WERI-Rb-1 (cell line): ENCODE measurements at places on chromosomes 3 and 15.
A peak's percentile ranks its signal among the peaks of the same experiment; 100 is the strongest.

DNA sequence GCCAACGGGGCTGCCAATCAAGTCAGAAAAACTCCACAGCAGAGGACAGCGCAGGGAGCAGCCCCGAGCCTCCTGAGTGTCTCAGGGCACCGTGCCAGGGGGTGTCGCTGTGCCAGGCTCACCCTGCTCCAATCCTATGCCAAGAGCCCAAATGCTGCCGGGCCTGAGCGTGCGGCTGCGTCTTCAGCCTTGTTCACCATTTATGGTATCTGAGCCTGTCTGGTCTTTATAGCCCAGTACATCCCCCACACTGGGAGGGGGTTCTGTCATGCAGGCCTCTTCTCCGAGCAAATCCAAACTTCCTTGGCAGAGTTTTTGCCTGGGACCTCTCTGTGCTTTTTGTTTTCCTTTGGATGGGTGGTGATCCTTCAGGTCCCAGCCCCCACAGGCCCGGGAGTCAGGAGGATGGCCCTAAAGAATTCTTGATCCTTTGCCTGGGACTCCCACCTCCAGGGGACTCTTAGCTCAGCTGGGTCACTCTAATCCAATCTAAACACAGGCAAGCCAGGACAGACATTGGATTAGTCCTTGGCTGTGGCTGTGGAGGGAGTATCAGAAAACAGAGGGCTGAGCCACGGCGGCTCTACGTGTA lies 135.1 kb upstream of the HACD2 start:
- peak; percentile 80 for DNase-seq

GRCh38 chr3:9779075-9779593 lies 9.4 kb upstream of the CAMK1 start:
- DNase-seq, result no peak

DNA sequence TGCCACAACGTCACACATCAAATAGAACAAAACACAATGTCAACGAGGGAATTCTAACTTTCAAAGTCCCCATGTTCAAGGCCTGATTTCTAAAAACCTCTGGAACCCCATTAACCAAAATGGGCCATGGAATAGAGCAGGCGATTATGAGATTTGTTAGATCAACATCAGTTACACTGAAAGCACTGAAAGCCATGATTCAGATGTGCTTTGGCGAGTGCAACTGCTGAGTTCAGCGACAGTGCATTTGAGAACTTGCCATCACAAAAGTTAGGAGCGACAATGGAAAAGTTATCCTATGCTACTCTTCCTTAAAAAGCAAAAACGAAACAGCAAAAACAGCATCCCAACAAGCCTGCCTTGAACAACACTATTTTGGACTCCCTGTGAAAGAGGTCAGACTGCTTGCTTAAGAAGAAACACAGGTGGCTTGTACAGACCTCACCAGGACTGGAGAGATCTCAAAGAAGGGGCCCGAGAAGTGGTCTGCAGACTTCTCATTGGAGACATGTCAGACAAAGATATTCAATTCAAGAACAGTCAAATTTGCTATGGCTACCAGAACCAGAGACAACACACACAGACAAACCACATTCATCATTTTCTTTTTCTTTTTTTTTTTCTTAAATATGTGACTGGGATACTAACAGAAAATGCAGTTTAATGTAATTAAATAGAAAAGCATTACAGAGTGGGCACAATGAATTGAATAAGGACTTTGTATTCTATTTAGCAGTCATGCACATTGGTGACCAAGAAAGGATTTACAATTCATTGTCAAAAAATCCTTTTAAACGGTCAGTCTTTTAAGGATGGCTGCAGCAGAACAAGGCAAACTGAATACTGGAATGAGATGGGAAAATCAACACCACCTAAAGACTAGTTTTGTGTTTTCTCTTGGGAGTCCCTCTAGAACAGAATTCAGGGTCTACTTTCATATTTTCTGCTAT lies 20.9 kb downstream of the UQCC5 start:
- no peak for DNase-seq

DNA sequence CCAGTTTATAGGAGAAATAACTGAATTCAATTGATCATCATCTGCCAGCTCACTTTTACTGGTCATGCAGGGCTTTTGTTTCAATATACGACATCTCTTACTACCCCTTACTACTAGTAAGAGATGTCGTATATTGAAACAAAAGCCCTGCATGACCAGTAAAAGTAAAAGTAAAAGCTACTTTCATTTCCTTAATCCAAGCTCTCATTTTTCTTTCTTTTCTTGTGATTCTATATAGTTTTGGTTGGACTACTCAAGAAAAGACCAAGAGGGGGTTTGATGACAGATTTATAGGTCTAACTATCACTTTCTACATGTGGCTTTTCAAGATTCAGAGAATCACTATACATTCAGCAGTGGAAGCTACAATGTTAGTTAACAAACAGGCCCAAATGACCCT lies 1237.3 kb downstream of the ROBO2 start:
- DNase-seq, result no peak

DNA sequence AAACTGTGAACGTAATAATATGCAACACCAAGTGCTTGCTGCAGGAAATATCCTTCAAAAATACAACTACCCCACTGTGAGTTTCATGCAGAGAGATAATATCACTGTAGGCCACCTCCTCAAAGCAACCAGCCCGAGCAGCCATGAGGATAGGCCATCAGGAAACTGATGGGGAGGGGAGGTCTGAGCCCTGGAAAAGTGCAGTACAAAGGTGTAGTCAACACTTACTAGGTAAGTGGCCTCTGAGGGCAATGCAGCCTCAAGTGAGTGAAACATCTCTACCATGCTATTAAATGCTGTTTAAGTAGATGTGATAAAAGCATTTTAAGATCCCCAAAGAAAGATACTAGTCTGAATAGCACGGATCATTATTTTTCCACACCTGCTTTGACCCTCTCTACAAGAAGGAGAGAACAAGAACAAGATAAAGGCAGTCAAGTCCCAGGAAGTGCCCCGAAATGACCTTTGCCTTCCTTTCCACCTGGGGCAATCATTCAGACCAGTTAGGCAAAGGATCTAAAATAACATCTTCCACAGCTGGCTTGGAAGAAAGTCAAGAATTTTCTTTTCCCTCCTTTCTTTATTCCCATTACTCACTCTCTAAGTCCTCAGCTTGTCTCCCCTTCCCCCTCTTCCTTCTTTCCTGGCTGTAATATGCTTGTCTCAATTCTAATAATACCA lies 62.8 kb downstream of the FMN1 start:
- DNase-seq, result no peak

- no peak for DNase-seq
Observed at GRCh38 chr3:44522494-44522933, 32.5 kb upstream of the ZKSCAN7 start.

GRCh38 chr15:60525341-60526039 lies 46.5 kb upstream of the ICE2 start:
- DNase-seq, result no peak

- DNase-seq, result no peak
Observed at GRCh38 chr3:18987862-18988447, 160.4 kb upstream of the KCNH8 start.

DNA sequence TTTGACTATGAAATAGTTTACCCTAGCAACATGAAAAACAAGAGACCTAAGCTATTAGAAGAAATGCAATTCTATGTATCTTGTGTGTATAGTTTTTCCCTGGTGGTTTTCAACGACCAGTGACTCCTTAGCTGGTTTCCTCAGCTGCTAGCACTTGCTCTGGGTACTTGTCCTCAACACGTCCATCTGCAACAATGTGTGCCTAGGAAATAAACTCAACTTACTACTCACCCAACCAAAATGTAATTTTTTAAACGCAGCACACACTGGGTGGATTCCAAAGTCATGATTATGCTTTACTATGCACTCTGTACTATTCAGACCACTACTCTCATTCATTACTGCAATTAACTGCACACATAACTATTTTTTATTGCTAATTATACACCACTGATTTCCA lies 31.0 kb downstream of the CPA3 start:
- DNase-seq, result no peak

DNA sequence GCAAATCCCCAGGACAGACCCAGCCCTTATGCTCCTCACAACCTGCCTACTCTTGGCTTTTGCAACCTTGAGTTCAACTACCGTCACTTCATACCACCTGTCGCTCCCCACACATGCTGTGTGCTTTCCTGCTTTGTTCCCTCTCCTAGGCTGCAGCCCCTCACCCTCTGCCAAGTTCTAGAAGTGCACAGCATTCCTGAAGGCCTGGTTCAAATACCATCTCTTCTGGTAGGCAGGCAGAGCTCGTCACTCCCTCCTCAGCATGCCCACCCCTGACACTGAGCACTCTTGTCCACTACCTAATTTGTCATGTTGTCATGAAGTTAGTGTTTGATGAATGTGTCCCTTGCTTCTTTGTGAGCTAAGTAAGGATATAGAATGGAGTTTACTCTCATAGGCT lies 129.6 kb downstream of the SEMA6D start:
- no peak for DNase-seq

DNA sequence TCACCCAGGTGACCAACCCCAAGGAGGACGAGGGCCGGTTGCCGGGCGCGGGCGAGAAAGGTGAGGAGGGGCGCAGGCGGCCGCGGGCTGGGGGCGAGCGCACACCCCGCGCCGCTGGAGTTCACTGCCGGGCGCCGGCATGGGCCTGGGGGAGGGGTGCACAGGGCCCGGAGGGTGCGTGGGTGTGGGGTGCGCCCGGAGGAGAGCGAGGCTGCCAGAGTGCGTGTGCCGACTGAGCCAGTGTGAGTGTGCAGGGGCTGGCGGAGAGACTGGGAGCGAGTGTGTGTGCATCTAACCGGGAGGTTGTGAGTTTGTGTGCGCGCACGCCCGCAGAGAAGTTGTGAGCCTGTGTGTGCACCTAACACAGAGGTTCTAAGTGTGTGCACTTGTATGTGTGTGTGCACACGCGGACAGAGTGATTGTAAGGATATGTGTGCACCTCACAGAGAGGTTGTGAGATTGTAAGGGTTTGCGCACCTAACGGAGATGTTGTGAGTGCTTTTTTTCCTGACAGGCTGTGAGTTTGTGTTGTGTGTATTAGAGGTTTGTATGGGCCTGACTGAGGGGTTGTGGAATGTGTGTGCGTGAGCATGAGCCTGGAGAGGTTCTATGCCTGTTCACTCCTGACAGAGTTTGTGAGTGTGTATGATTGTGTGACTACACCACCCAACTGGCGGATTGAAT lies 681 bp downstream of the CTDSPL start:
- peak; percentile 26 for DNase-seq

- DNase-seq, result no peak
Observed at GRCh38 chr15:67495585-67495984, 25.3 kb upstream of the C15orf61 start.

GRCh38 chr3:176079785-176080184 lies 1117.5 kb downstream of the TBL1XR1 start:
- DNase-seq, result no peak

- no peak for DNase-seq
Observed at GRCh38 chr15:70829371-70830166, 24.4 kb downstream of the LARP6 start.

DNA sequence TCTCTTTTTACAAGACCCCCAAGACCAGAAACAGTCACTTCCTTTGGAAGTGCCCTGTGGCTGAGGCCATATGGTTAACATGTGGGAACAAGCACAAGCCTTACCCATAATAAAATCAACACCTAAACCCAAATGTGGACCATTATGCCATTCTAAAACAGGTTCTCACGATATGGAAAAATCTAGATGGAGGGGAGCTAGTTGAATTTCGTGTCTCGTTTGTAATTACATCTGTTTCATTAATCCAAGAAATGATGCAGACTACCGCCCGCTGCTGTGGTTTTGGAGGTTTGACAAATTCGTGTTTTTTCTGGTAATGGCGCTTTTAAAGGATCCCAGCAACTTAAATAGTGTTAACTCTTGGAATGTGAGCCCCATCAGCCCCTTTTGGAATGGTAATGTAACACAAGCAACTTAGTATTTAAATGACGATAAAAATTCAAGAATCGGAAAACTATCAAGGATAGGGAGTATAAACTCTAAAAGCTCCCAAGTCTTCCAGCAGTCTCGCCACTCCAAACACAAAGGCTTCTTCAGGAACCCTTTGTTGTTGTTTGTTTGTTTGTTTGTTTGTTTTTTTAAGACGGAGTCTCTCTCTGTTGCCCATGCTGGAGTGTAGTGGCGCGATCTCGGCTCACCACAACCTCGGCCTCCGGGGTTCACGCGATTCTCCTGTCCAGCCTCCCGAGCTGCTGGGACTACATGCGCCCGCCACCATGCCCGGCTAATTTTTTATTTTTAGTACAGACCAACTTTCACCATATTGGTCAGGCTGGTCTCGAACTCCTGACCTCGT lies 1.1 kb downstream of the CNBP start:
- no peak for DNase-seq

GRCh38 chr15:78402061-78402610 lies 35.9 kb upstream of the IREB2 start:
- no peak for DNase-seq

- no peak for DNase-seq
Observed at GRCh38 chr15:75884041-75884440, 19.6 kb upstream of the FBXO22 start.

GRCh38 chr3:151345859-151346258 lies 16.5 kb upstream of the P2RY13 start:
- DNase-seq, result no peak

DNA sequence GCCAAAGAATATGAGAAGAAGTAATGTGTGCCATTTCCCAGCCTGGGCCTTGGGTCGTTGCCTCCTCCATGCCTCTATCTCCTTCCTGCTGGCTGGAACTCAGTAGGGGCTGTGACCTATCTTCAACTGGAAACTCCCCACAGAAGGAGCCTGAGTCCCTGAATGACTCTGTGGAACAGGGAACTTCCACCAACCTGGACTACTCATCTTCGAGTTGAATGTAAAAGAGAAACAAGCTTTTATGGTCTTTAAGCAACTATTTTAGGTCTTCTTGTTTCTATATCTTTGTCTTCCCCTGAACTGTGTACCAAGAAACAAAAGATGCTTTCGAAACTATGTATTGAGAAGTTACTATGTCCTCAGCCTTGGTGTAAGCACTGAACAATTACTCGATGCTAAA lies 355.3 kb upstream of the NR2F2 start:
- no peak for DNase-seq

DNA sequence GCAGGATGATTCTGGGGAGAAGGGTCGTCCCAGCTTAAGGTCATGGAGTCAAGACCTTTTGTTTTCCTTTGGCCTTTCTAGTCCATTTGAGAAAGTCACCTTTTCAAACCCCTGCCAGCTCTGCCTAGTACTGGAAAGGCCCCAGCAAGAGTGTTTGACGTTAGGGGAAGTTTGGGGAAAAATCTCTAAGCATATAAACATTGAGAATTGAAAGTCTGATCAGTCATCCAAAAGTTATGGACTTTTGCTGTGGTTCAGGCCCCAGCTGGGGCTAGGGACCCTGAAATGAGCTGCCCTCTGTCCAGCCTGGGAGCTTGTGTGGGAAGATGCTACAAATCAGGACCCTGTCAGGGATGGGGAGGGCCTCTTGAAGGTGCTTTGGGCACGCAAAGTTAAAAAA lies 21.6 kb downstream of the SLC6A6 start:
- no peak for DNase-seq

- DNase-seq, result no peak
Observed at GRCh38 chr3:125433091-125433534, 58.0 kb upstream of the ZNF148 start.

- no peak for DNase-seq
Observed at GRCh38 chr3:112366522-112366921, 33.6 kb downstream of the CD200 start.

GRCh38 chr3:187783098-187783497 lies 37.8 kb upstream of the BCL6 start:
- DNase-seq, result no peak
